ENCODE measurements at places on chromosomes 16 and 17.

DNA sequence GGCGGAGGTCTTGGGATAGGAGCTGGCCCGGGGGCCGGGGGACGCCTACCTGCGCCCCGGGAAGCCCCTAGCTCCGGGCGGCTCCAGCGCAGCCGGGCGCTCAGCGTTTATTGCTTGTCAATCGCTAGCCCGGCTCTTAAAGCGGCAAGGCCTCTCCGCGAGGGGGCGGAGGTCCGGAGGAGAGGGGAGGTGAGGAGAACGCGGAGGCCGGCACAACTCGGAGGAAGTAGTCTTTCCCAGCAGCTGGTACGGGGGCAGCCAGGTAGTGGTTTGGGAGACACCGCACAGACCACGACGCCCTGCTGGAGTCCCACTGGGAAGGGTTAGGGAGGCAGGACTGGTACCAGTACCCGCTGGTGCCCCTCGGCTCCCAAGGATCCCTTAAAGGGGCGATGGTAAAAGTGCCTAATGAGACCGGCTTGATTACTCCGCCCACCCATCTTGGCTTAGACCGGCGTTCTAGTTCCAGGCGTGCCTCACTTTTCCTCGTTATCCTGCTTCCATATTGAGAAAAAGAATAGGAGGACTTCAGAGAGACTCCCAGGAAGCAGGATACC is at the start of gene MPP2:
MPP2 (minus strand) TSS at position 112 of the 557 bp plus-strand sequence. CDS start 3,076 bp downstream, outside the sequence.
- peak; percentile 92 for DNase-seq

DNA sequence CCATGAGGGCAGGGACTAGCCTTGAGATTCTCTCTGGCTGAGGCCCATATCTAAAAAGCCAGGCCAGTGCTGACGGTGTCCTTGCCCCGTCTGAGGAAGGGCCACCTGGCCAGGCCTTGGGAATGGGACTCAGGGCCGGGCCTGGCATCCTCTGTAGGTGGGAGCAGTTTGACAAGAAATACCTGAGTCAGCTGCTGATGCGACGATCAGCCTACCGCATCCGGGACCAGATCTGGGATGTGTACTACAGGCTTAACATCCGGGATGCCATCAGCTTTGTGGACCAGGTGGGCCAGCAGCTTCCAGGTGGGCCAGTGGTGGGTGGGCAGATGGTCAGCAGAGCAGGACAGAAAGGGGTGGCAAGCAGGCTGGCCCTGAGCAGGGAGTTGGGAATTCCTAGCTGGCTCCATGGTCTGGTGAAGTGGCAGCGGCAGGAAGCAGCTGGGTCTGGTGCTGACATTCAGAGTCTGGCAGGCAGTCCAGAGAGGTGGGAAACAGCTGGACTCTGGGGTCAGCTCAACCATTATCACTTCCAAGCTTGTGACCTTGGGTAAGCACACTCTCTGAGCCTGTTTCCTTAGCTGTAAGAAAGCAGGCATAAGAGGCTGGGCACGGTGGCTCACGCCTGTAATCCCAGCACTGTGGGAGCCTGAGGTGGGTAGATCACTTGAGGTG is 9.5 kb downstream of the SLC9A5 start:
- no peak for DNase-seq

- DNase-seq, result no peak
Measured at GRCh38 chr16:84751241-84751640, 51.4 kb downstream of the USP10 start.

GRCh38 chr17:37301288-37301687 is 74.5 kb upstream of the C17orf78 start:
- DNase-seq, result no peak

DNA sequence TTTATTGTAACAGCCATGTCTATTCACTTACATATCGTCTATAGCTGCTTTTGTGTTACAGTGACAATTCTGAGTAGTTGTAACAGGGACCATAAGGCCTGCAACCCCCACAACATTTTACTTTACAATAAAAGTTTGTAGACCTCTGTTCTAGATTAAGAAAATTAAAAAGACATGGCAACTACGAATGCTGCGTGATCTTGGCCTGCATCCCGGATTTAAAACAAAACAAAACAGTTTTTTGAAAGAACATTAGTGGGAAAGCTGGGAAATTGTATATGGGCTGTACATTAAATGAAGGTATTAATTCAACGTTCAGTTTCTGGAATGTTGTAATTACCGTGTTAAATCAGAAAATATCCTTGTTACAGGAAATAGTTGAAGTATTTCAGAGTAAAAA is 64.1 kb downstream of the RMI2 start:
- no peak for DNase-seq

- no peak for DNase-seq
Measured at GRCh38 chr16:2426941-2427361, 2.3 kb upstream of the CCNF start.

DNA sequence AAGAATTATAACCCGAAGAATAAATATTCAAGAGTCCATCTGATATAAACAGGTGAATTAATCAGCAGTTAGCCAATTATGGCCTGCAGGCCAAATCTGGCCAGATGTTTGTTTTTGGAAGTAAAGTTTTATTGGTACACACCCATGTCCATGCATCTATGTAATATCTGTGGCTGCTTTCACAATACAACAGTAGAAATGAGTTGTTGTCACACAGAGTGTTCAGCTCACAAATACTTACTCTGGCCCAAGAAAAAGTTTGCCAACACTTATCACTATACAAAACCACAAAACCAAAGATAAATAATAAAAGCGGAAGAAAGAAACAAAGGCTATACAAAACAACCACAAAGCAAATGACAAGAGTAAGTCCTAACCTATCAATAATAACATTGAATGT is 109.4 kb downstream of the CDYL2 start:
- DNase-seq, result no peak

- no peak for DNase-seq
Measured at GRCh38 chr17:12522743-12523183, 142.9 kb upstream of the MYOCD start.

DNA sequence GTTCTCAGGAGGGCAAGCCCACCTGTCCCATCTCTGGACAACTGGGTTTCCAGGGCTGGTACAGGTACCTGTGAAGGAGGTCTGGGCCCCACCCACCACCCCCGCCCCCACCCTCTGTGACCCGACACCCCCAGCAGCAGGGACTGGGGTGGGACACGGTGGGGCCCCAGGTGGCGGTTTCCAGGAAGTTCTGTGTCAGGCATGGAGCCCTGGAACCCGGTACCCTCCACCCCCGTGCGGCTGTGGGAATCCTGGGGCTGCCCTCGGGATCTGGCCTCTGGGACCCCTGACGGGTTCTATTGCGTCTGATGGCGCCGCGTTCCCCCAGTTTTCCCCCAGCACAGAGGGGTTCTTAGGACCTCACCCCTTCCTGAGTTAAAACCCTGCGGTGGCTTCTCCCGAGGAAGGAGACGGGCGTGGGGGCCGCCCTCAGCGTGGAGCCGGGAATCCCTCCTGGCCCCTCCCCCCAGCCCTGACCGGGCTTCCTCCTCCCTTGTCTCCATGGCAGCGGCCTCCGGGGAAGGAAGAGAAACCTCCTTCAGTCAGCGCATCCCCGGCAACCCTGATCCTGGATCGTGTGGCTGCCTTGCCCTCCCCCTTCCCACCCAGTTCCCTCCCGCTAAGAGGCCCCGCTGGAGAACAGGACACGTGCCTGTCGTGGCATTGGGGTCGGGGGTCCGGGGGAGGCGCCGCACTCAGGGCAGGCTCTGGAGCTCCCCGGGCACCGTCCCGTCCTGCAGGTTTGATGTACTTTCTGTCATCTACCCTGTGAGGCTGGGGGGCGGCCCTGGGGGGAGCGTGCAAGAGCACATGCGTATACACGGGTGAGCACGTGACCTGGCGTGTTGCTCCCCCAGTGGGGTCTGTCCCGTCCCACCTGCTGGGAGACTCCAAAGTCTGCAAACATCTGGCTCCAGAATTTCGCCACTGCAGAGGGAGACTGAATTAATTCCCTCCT is 30.3 kb downstream of the CACNA1H start:
- peak; percentile 50 for DNase-seq

- DNase-seq, result no peak
Measured at GRCh38 chr16:85759136-85759535, 8.2 kb upstream of the C16orf74 start.

- DNase-seq, result no peak
Measured at GRCh38 chr17:81924557-81925532, 2.7 kb downstream of the MAFG start.

- DNase-seq, result no peak
Measured at GRCh38 chr16:85431431-85432124, 181.5 kb upstream of the GSE1 start.

GRCh38 chr17:2712300-2713043 is 908 bp upstream of the CLUH start:
- no peak for DNase-seq

DNA sequence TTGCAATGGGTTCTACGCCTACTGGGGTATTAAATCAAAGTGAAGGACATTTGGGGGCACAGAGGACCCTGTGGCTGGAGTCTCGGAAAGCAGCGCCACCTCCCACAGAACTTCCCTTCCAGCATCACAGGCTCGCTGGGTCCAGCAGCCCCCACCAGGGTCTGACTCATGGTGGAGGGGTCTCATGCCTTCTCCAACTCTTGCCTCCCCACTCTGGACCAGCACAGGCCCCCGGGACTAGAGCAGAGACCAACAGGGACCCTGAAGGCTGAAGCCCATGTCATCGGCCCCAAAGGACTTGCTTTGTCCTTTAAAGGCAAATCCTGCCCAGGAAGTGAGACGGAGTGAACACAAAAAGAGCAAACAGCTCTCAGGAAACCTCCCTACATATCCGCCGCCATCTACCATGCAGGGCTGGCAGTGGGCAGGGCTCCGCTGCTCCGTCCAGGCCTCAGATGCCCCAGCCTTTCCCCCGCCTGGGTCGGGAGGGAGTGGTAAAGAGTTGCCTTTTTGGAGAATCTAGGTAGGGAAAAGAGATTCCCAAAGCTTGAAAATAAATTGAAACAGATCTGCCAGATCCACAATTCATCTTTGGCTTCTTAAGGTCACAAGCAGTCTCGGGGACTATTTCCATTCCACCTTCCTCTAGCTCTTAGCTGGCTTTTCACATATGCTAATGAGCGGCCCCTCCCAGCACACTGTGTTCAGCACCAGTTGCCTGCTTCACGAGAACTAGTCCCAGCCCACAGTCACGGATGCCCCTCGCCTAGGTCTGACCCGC is 2.1 kb upstream of the GPRC5C start:
- DNase-seq, result peak; percentile 60

DNA sequence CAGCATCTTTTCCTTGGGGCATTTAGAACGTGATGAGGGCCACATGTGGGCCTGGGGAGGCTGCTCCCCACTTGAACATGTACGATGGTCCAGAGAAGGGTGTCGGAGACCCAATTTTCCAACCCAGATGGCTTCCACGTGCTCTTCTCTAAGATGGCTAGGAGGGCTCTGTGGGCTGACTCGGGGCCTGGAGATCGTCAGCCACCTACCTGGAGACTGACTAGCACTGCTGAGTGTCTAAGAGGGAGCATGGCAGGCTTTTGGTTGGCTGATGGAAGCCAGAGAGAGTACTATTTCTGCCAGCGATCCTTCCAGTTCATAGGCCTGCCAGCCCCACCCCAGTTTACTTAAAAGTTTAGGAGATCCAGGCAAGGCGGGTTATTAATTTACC is 60.2 kb upstream of the CLEC18A start:
- DNase-seq, result no peak

- no peak for DNase-seq
Measured at GRCh38 chr16:52069866-52070265, 477.1 kb downstream of the TOX3 start.

GRCh38 chr17:81429821-81430551 is 34.7 kb downstream of the BAHCC1 start:
- peak; percentile 49 for DNase-seq

GRCh38 chr16:49411121-49411970 is 37.7 kb downstream of the C16orf78 start:
- DNase-seq, result no peak

Data from testis (tissue), 5 donors.